ENCODE measurements at places on chromosomes 7 and 10.

- DNase-seq: no peak
These were observed 89.8 kb downstream of the SEMA3A start for GRCh38 chr7:84104826-84105225.

DNA sequence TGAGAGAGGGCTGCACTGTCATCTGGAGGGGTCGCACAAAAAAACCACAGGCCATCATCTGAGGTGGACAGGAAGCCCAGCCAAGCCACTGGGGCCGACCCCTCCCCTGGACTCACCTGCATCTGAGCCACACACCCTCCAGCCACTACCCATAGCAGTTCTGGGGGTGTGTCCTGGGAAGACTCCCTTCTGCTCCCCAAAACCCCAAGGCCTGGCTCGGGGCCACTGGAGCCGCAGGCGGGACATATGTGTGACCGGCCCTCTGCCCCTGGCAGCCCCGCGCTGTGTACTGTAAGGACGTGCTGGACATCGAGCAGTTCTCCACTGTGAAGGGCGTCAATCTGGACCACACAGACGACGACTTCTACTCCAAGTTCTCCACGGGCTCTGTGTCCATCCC lies 90.1 kb downstream of the RGS10 start:
- no peak for DNase-seq

DNA sequence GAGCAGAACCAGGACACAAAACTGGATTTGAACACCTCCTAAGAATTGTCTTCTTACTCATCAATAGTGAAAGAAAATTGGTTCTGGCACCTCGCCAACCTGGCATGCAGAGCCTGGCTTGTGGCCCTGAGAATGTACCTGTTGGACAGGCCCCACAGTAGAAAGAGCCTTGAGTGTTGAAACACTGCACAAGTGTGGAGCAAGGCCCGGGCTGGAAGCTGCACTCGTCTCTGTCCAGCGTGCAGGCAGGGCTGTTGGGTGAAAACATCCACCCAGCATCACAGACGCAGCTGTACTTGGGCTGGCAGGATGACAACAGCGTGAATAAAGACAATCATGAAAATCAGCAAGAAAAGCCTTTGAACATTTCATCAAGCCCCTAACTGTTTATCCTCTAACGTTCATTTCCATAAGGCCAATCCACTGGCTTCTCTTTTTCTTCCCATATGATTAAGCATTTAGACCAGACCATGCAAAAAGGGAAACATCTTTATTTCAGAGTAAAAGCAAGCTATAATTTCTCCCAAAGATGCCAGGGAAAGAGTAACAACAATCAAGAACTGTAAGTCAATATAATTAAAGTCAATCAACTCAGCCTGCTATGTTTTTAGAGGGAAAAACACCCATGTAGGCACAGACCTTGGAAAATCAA lies 15.6 kb downstream of the CUBN start:
- no peak for DNase-seq

DNA sequence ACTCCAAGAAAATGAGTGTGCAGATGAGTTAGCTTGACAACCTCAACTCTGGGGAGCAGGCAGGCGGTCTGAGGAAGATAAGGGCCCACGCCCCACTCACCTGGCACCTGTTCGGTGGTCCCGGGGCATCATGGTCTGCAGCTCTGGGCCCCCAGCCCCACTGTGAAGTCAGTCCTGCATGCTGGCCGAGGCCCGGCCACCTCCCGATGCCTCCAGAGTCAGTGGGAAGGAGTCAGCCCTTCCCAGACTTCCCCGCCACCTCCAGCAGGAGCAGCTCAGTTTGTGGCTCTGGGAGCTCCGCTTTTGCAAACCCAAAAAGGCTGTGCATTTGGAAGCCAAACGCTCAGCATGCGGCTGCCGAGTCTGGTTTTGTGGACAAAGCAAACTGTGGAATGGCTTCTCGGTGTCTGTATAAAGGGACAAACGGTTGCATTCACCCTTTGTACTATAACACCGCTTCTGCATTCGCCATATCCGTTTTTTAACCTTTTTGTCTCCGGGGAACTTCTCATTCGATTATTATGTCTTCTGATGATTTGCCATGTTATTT lies 167.3 kb downstream of the CCDC3 start:
- DNase-seq: no peak

- DNase-seq: no peak
These were observed 210.1 kb downstream of the KIAA1217 start for GRCh38 chr10:24419066-24419465.

- no peak for DNase-seq
These were observed 80.0 kb upstream of the STK17A start for GRCh38 chr7:43502941-43503340.

DNA sequence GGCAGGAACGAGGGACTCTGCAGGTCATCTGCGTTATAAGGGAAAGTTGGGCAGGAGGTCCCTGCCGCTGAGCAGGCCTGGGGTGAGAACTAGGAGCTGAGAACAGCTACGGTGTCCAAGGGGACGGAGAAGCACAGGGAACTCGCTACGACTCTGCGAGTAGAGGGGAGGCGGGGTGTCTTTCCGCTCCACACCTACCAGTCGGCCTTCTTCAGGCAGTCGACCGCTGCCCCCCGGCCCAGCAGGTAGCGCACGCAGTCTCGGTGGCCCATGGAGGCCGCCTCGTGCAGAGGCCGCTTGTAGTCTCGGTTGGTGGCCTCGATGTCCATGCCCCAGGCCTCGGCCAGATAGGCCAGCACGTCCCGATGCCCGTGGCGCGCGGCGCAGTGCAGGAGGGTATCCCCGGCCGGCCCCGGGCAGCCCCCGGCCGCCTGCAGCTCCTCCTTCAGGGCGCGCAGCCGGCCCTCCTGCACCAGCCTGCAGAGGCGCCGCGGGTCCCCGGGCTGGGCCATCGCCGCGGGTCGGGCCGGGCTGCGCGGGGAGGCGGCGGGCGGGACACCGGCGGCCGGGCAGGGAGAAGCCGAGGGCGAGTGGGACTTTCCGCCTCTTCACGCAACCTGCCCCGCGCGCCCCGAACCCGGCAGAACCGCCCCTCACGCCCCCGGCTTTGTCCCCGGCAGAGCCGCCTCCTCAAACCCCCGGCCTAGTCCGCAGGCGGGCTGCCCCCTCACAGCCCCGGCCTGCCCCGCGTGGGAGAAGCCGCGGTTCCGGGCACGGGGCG lies 660 bp downstream of the ANKRD16 start:
- no peak for DNase-seq

GRCh38 chr10:17454161-17455014 lies at the start of gene ST8SIA6:
TSS of gene ST8SIA6 (minus strand) at chr10:17454595. CDS start at chr10:17454255, 340 bp downstream.
- peak; percentile 18 for DNase-seq

DNA sequence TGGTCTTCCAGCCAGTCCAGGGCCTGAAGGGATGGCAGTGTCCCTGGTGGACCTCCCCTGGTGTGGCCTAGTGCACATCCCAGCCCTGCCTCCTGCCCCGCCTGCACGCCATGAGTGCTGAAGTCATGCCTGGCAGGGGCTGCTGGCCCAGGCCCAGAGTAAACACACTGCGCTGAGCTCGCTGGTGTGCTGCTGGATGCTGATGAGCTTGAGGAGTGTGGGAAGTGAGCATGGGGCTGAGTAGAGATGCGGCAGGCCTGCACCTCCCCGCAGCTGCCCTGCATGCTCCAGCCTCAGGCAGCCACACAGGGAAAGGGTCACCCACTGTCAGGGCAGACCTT lies 43.2 kb downstream of the HTRA1 start:
- DNase-seq: peak; percentile 62

- DNase-seq: no peak
These were observed 140.3 kb upstream of the ANKRD1 start for GRCh38 chr10:91061187-91061586.

- no peak for DNase-seq
These were observed 92.5 kb upstream of the IKZF1 start for GRCh38 chr7:50212016-50212325.

GRCh38 chr7:143172354-143172753 lies 10.9 kb upstream of the TAS2R39 start:
- DNase-seq: no peak

- no peak for DNase-seq
These were observed 30.7 kb upstream of the ACSL5 start for GRCh38 chr10:112343056-112343806.

DNA sequence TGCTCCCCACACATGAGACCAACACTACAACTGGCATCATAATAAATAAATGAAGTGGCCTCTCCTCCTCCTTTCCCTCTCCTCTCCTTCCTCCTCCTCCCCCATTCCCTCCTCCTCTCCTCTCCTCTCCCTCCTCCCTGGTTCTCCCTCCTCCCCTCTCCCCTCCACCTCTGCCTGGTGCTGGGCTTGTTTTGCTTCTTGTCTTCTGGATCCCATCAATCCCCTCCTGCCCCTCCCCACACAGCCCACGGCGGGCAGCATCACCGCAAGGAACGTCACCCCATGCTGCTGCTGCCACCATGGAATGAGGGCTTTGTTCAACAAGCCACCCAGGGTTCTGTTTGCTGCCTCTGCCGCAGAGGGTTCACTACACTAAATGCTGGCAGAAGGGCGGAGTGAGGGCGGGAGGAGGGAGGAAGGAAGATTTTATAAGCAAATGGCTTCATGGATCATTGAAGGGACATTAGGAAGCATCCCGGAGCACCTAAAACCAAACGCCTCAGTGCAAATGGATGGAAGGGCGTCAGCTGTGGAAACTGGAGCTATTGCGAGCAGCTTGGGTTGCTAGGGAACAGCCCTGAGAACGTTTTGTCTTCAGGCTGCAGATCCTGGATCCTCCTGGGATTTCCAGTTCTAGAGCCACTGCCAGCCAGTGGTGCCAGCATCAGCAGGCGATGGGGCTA lies 379.7 kb upstream of the ZMIZ1 start:
- DNase-seq: no peak

DNA sequence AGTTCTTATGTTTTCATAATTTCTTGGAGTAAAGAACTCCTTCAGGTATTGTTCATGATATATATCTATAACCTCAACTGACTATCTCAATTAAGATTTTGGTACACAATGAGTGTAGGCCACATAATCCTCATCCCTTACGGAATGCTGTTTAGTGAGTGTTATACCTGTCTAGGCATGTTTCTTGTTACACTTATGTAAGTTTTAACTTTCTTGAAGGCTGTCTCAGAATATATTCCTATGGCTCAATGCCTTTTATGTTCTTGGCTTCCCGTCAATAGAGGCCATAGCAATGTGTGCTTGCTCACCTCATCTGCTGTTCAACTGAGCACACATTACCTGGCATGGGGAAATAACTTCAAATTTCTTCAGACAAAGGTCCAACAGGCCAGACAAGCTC lies 185.1 kb downstream of the CTTNBP2 start:
- no peak for DNase-seq

DNA sequence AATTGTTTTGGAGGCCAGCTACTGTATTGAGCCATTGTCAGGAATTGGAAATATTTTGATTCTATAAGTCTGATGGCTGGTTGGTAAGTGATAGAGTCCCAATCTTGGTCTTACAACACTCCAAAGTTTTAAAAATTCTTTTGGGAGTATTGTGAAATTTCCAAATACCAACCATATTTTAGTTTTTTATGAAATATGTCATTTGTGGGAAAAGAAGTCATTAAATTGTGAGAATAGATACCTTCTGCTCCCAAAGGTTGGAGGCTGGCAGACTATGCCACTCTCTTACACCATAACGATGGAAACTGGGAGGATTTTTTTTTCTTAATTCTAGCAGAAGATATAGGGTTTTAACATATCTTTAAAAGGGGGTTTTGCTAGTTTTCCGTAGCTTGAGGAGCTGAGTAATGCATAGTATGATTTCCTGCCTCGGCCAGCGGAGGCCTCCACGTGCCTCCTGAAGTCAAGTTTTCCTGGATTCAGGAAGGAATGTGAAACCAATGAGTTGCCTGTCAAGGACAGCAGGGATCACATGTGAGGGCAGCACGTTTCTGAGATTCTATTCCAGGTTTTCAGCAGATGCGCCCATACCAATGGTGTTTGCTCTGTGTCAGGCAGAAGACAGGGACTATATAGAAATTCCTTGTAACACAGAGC lies 92.2 kb upstream of the LAMB4 start:
- DNase-seq: no peak

DNA sequence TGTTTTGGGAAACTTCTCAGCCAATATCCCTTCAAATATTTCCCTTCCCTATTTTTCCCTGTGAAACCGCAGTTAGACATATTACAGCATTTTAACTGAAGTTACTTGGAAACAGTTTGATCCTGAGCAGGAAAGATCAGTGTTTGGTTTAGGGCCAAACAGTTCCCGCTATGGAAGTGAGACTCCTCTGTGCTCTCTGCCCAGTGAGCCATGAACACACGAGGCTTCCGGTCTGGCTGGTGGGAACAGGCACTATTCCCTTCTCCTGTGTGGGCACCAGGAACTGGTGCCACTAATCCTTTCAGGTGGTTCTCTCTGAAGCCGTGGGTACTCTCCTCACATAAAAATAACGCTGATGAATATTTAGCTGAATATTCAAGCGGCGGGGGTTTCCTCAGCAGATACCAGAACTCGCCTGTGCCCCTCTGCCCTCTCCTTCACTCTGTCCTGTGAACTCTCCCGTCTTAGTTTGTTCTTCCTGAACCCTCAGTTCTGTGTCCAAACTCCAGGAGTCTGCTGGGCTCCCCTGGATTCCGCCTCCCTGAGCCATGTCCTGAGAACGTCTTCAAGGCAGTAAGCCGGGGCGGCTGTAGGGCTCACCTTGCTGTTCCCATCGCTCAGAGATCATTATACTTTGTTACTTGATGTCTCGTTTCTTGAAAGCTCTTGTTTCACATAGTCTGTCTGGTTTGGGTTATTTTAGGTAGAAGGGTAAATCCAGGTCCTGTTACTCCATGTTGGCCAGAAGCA lies 25.7 kb downstream of the FOXL3 start:
- DNase-seq: no peak

- no peak for DNase-seq
These were observed 219.1 kb downstream of the PHTF2 start for GRCh38 chr7:78017591-78018100.

DNA sequence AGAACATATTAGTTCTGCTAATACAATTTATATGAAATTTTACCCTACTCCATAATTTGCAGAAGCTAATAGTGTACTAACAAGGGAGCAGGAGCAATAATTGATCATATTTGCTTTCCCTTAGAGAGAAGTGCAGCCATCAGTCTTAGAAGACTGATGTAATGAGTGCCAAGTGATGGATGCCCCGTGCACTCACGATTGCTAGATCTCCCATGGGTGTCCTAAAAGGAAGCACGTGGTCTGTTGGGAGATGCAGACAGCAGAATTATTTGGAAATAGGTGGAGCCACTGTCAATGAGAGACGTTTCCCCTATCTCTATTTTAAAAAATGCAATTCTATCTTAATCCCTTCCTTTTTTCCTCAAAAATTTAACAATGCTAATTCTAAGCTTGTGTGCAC lies 772.2 kb upstream of the C7orf33 start:
- no peak for DNase-seq

DNA sequence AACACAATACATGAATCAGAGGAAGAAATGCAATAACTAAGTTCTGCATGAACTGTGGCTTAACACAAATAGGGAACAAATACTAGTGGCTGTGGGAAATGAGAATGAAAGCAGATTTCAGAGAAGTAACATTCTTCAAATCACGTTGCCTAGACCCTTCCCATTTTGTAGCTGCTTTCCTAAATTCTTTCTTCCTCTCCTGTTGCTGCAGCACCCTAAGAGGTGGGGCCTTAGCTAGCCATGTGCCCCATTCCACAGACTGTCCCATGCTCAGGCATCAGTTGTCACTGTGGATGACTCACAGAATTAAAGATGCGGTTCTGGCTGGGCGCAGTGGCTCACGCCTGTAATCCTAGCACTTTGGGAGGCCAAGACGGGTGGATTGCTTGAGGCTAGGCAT lies 704.7 kb upstream of the C7orf33 start:
- DNase-seq: no peak
